CD4-positive, alpha-beta memory T cell (primary cell): ENCODE measurements at places on chromosomes 4 and X.

- DNase-seq: no peak
Observed at GRCh38 chr4:107219681-107220080, 183.6 kb upstream of the DKK2 start.

GRCh38 chr4:25813448-25814106 lies 49.2 kb downstream of the SEL1L3 start:
- no peak for DNase-seq

- no peak for DNase-seq
Observed at GRCh38 chrX:150757371-150757770, 64.2 kb downstream of the MTMR1 start.

DNA sequence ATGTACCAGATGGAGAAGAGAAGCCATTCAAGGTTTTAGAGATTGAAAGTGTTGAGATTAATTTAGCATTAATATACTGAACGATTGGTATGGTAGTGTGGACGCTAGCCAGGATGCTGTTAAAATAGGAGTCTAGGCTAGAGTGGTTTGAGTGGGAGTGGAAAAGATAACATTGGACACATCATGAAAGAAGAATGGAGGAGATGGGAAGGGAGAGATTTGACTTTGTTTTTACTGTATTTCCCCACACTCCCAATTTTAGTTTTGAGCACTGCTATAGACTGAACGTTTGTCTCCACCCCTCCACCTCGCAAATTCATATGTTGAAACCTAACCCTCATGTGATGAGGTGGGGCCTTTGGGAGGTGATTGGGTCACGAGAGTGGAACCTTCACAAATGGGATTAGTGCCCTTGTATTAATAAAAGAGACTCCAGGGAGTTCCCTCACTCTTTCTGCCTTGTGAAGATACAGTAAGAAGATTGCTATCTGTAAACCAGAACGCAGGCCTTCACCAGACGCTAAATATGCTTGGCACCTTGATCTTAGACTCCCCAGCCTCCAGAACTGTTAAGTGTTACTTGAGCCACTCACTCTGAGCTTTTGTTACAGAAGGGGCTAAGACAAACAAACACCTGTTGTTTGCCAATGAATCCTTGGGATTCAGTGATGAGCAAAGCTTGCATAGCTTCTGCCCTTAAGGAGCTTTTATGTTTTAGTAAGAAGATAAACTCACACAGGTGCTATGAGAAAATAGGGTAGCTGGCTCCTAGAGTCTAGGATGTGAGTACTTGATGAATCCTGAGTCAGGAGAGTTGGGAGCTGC lies 25.8 kb downstream of the USP9X start:
- DNase-seq: no peak

GRCh38 chrX:6026980-6027379 lies 201.7 kb downstream of the NLGN4X start:
- no peak for DNase-seq

DNA sequence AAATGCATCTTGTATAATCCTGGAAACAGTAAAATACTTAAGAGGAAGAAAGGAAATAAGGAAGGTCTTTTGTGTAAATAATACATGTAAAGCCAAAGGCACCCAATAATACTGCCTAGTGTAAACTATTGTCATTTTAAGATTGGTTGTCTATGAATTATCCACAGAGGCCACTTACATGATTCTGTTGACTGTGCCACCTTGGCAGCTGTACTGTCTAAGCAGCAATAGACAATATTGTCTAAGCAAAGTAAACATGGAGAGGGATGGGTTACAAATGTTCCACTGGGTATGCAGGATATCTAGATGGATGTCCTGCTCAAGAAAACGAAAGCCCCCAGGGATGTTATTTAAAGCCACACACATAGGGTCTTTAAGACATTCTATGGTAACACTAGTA lies 19.4 kb downstream of the BEND4 start:
- no peak for DNase-seq
